ENCODE measurements at places on chromosomes 13 and 19.

GRCh38 chr13:65964672-65965071 is 1265.5 kb downstream of the PCDH9 start:
- DNase-seq = no peak

DNA sequence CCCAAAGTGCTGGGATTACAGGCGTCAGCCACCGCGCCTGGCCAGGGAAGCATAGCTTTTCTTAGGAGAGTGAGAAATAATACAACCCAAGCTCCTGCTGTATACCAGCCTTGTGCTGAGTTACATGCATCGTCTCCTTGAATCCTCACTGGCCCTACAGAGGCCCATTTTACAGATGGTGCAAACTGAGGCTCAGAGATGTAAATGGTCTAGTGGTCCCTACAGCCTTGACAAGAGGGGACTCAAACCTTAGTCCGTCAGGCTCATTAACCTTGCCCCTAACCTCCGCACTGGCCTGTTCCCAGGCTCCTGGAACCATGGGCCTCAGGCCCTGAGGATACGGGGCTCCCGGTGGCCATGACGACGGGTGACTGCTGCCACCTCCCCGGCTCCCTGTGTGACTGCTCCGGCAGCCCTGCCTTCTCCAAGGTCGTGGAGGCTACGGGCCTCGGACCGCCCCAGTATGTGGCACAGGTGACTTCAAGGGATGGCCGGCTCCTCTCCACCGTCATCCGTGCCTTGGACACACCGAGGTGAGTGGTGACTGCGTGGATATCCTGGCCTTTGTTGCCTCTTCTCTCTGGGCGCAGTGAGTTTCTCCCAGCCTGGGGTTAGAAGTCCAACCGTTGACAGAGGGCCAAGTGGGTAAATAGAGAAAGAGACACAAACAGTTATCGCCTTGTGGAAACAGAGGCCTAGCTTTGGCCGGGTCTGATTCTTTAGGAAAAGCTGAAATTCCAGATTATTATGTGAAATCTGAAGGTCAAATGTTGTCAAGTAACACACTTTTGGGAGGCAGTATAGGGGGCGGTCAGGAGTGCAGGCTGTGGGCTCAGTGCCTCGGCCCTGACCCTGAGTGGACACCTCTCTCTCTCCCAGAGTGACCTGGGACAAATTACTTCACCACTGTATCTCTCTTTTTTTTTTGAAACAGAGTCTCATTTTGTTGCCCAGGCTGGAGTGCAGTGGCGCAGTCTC is 8.7 kb downstream of the MARCHF2 start:
- no peak for DNase-seq

GRCh38 chr19:40116075-40116474 is 25.3 kb upstream of the ZNF780A start:
- no peak for DNase-seq

DNA sequence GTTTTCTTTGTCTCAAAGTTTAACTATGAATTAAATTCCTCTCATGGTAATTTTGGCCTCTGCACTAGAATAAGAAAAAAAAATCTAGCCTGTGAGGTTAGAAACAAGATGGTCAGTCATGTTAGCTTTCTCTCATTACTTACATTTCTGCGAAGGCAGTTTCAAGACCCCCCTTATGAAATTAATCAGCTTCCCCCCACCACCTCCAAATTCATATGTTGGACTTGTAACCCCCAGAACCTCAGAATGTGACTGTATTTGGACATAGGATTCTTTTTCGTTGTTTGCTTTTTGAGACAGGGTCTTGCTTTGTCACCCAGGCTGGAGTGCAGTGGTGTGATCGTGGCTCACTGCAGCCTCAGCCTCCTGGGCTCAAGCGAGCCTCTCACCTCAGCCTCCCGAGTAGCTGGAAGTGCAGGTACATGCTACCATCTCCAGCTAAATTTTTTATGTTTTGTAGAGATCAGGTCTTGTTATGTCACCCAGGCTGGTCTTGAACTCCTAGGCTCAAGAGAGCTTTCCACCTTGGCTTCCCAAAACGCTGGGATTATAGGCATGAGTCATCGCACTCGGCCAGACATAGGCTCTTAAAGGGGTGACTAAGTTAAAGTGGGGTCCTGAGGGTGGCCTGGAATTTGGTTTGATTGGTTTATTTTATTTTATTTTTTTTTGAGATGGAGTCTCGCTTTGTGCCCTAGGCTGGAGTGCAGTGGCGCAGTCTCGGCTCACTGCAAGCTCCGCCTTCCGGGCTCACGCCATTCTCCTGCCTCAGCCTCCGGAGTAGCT is 1.4 kb downstream of the PLA2G4C start:
- DNase-seq = no peak
